ENCODE measurements at places on chromosomes 3 and 15.

DNA sequence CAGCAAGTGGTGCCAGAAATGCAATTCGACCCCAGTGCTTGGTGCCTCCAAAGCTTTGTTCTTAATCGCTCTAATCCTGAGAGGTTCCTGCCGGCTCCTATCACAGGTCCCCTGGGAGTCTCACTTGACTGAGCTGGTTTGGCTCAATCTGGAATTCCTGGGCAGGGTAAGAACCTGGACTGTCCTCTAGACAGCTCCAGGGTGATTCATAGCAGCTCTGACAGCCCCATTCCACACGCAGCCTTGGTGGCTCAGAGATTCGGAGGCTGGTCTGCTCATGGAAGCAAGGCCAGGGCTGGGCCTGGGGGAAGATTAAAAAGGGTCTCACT is 37.9 kb downstream of the MYO5C start:
- no peaks in the 10 kb centered on the region for H3K36me3 ChIP-seq
- peaks cover 47% of the 10 kb centered on the region for H3K4me1 ChIP-seq
- H3K27ac ChIP-seq, result peak overlapping the region; percentile 9
- DNase-seq, result peak; percentile 53
- H3K4me3 ChIP-seq, result no peak overlapping the region

- no peaks in the 10 kb centered on the region for H3K27me3 ChIP-seq
- no peak for DNase-seq
- no peak overlapping the region for H3K27ac ChIP-seq
- H3K4me3 ChIP-seq, result no peak overlapping the region
- no peaks in the 10 kb centered on the region for H3K4me1 ChIP-seq
Measured at GRCh38 chr3:76043746-76044145, 258.4 kb upstream of the ZNF717 start.

- H3K4me1 ChIP-seq, result peaks cover 5% of the 10 kb centered on the region
- no peak for DNase-seq
- H3K27ac ChIP-seq, result no peak overlapping the region
- H3K4me3 ChIP-seq, result no peak overlapping the region
- no peaks in the 10 kb centered on the region for H3K27me3 ChIP-seq
- no peaks in the 10 kb centered on the region for H3K36me3 ChIP-seq
Measured at GRCh38 chr3:103247459-103247858, 812.6 kb downstream of the ZPLD1 start.

DNA sequence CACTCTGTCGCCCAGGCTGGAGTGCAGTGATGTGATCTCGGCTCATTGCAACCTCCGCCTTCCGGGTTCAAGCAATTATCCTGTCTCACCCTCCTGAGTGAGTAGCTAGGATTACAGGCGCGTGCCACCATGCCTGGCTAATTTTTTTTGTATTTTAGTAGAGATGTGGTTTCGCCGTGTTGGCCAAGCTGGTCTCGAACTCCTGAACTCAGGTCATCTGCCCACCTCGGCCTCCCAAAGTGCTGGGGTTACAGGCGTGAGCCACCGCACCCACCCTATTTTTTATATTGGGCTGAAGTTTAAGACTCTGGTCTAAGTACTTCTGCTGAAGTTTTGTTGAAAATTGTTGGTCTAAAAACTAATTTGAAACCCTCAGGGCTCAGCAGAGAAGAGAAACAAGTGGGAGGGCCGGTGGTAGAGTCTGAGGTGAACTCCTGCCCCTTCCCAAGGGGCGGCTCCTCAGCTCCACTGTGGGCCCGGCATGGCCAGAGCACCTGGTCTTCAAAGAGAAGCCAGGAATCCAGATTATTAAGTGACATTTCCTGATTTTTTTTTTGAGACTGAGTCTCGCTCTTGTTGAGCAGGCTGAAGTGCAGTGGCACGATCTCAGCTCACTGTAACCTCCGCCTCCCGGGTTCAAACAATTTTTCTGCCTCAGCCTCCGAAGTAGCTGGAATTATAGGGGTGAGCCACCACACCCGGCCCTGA is 4.0 kb downstream of the HDAC11 start:
- DNase-seq, result no peak
- H3K4me1 ChIP-seq, result peaks cover 35% of the 10 kb centered on the region
- peak overlapping the region; percentile 4 for H3K4me3 ChIP-seq
- H3K27me3 ChIP-seq, result peaks cover 15% of the 10 kb centered on the region

DNA sequence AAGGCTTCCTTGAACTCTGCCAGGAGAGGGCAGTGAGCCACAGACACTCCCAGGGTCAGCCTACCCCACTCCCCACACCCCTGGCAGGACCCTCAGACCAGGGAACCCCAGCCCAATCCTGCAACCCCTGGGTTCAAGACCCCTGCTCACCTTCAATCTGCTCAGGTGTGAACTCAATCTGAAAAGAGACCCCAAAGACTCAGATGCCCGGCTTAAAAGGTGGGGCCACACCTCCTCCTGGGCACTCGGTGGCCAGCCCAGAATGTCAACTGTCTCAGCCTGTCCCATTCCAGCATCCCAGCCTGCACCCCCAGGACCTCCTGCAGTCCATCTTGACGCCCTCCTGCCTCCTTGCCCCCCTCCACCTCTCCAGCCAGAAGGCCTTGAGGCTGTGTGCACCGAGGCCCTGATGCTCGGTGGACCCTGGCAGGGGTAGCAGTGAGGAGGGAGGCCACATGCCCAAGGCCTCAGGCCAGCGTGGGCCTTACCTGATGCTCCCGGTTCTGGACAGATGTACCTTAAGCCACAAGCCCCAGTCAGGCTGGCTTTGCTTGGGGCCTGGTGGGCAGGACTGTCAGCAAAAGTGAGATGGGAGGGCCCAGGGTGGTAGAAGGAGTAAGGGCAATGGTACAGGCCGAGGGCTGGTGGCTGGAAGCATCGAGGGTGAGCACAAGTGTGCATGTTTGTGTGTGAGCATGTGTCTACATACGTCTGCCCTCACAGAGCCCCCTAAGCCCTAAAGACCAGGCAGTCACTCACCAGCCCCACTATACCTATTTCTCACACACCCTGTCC is 2.2 kb downstream of the MYL3 start:
- peaks cover 35% of the 10 kb centered on the region for H3K4me1 ChIP-seq
- DNase-seq, result peak; percentile 2
- H3K27me3 ChIP-seq, result peaks cover 3% of the 10 kb centered on the region

DNA sequence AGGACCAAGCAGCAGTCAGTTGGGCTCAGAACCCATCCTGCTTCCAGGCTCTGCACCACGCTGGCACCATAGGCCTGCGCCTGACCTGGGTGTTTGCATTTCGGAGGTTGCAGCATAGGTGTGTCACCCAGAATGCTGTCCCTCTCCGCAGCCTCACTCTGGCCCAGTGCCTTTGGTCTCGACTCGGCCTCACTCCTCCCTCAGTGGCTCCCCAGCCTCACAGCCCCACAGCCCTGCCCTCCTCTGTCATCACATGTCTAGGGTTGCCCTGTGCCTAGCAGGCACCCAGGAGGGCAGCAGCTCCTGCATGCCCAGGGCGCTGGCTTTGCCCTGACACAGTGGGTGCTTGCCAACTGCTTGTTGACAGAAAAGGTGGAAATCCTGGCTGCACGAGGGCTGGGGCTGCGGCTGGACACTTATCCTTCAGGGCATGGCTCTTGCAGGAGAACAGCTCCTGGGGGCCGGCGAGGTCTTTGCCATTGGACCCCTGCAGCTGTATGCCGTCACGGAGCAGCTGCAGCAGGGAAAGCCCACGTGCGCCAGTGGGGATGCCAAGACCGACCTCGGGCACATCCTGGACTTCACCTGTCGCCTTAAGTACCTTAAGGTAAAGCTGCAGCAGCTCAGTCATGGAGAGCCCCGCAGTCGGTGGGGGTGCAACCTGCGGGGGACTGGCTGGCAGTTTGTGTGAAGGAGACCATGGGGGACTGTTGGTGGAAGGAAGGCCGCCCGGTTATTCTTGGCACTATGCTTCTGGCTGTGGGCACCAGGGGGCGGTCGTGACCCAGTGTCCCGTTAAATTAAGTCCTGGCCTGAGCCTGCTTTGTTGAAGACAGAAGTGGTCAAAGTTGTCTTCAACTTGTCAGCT is 16.2 kb downstream of the NISCH start:
- H3K4me3 ChIP-seq, result no peak overlapping the region
- DNase-seq, result peak; percentile 62
- H3K27ac ChIP-seq, result no peak overlapping the region
- peaks cover 1% of the 10 kb centered on the region for H3K27me3 ChIP-seq

GRCh38 chr3:181930105-181930504 is 218.4 kb downstream of the SOX2 start:
- H3K36me3 ChIP-seq, result peaks cover 9% of the 10 kb centered on the region
- no peak overlapping the region for H3K27ac ChIP-seq
- peaks cover 18% of the 10 kb centered on the region for H3K4me1 ChIP-seq
- no peak overlapping the region for H3K4me3 ChIP-seq
- peaks cover 4% of the 10 kb centered on the region for H3K27me3 ChIP-seq

DNA sequence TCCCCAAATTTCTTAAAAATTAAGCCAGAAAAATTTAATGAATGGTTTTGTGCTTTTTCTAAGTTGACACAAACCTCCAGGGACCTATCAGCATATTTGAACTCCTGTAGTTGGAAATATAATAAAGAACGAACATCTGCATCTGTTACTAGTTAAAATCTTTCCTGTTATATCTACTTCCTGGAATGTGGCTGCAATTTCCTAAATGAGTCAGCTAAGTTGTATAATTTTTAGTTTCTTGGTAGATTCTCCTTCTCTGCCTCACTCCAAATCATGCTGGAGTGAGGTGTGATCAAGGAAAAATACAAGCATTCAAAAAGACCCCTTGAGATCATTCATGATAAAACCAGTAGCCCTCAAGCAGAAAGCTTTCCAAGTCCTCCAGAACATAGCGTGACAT is 106.2 kb upstream of the MCTP2 start:
- no peak overlapping the region for H3K4me3 ChIP-seq
- H3K36me3 ChIP-seq, result no peaks in the 10 kb centered on the region
- peaks cover 4% of the 10 kb centered on the region for H3K27me3 ChIP-seq
- no peak for DNase-seq
- H3K4me1 ChIP-seq, result no peaks in the 10 kb centered on the region

GRCh38 chr15:66017000-66017399 is 147.7 kb downstream of the RAB11A start:
- no peak for DNase-seq
- H3K4me3 ChIP-seq, result no peak overlapping the region
- H3K27ac ChIP-seq, result no peak overlapping the region
- no peaks in the 10 kb centered on the region for H3K36me3 ChIP-seq

DNA sequence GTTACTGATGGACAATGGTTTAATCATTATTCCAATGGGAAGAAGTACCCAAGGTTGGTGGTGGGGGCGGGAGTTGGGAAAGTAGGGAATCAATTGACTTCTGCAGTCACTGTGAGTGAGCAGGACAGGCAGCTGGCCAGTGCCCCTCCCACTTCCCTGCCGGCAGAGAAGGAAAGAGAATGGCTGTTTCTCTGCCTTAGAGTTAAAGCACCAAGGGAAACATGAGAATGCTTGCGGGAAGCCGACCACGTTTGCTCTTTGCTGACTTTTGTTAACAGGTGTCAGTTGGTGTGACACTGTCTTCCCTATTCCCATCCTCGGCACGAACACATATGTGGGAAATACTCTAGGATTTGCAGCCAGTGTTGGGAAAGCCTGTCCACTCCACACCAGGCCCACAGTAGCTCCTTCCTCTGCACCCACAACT is 33.5 kb upstream of the MFSD1 start:
- no peak overlapping the region for H3K4me3 ChIP-seq
- no peak overlapping the region for H3K27ac ChIP-seq
- peak; percentile 45 for DNase-seq
- H3K36me3 ChIP-seq, result no peaks in the 10 kb centered on the region
- H3K4me1 ChIP-seq, result peaks cover 16% of the 10 kb centered on the region

GRCh38 chr15:90845201-90845949 is 23.0 kb upstream of the FURIN start:
- peaks cover 5% of the 10 kb centered on the region for H3K4me1 ChIP-seq
- DNase-seq, result no peak
- no peak overlapping the region for H3K4me3 ChIP-seq
- no peak overlapping the region for H3K27ac ChIP-seq
- H3K27me3 ChIP-seq, result no peaks in the 10 kb centered on the region
- no peaks in the 10 kb centered on the region for H3K36me3 ChIP-seq

- peaks cover 16% of the 10 kb centered on the region for H3K4me1 ChIP-seq
- H3K4me3 ChIP-seq, result no peak overlapping the region
- no peak for DNase-seq
- H3K27me3 ChIP-seq, result peaks cover 4% of the 10 kb centered on the region
Measured at GRCh38 chr15:70741677-70742293, 21.6 kb downstream of the UACA start.

DNA sequence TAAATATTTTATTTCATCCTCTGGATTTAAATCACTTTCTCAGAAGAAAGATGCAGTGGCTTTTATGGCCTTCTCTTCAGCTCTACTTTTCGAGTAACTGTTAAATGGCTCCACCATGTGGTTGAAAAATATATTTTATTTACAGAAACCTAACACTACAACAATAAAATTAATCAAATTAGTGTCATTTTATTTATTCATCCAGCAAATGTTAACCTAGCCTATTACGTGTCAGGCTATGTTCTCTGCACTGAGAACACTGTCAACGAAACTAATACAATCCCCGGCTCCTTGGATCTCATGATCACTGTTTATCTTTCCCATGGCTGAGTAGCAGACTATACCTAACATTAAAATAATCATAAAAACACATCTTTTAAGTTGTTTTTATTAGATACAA is 148.0 kb upstream of the OSTN start:
- H3K27me3 ChIP-seq, result no peaks in the 10 kb centered on the region
- no peak for DNase-seq
- H3K4me1 ChIP-seq, result peaks cover 8% of the 10 kb centered on the region
- H3K36me3 ChIP-seq, result no peaks in the 10 kb centered on the region
- no peak overlapping the region for H3K4me3 ChIP-seq

DNA sequence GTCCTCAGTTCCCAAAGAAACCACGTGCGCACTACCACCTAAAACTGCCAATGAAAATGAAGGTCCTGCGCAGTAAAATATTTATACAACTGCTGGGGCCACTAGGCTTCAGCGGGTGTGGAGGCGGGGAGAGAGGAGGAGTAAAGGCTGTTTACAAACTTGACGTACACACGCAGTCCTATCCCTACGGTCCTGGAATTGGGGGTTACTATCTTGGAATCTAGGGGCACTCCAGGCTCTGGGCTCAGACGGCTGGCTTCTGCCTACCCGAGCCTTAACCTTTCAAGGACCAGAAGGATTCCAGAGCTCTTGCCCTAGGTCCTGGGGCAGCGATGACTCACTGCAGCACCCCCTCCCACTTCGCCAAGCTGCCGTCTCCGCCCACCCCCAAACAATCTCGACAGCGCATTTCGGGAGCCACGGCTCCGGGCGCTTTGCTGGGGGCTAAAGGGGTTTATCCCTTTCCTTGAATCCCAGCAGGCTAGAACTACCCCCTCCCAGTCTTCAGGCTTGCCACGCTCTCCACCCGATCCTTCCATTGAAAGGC is 3.0 kb downstream of the ADAMTS9 start:
- peak overlapping the region; percentile 99 for H3K27ac ChIP-seq
- H3K36me3 ChIP-seq, result peaks cover 35% of the 10 kb centered on the region
- H3K4me1 ChIP-seq, result peaks cover 47% of the 10 kb centered on the region
- H3K4me3 ChIP-seq, result peak overlapping the region; percentile 96

- peak overlapping the region; percentile 61 for H3K27ac ChIP-seq
- H3K27me3 ChIP-seq, result no peaks in the 10 kb centered on the region
- no peak overlapping the region for H3K4me3 ChIP-seq
Measured at GRCh38 chr3:51337666-51338065, 47.4 kb upstream of the MANF start.

GRCh38 chr15:44971036-44971435 is 14.5 kb downstream of the TERB2 start:
- DNase-seq, result no peak
- no peak overlapping the region for H3K27ac ChIP-seq
- no peaks in the 10 kb centered on the region for H3K36me3 ChIP-seq
- H3K4me1 ChIP-seq, result peaks cover 6% of the 10 kb centered on the region
- H3K4me3 ChIP-seq, result no peak overlapping the region

- no peak for DNase-seq
- H3K4me1 ChIP-seq, result peaks cover 46% of the 10 kb centered on the region
- peaks cover 27% of the 10 kb centered on the region for H3K36me3 ChIP-seq
- H3K27me3 ChIP-seq, result no peaks in the 10 kb centered on the region
Measured at GRCh38 chr15:98865397-98866339, 141.9 kb downstream of the PGPEP1L start.

- DNase-seq, result no peak
- H3K36me3 ChIP-seq, result no peaks in the 10 kb centered on the region
- H3K27me3 ChIP-seq, result peaks cover 23% of the 10 kb centered on the region
- peak overlapping the region; percentile 64 for H3K27ac ChIP-seq
Measured at GRCh38 chr3:62669161-62669560, 206.1 kb downstream of the CADPS start.
